ENCODE measurements at places on chromosomes 2 and 18.

- DNase-seq, result no peak
These were observed 307.0 kb upstream of the CWC22 start for GRCh38 chr2:180314086-180314485.

GRCh38 chr2:120898496-120898895 is 162.8 kb downstream of the GLI2 start:
- DNase-seq, result no peak

DNA sequence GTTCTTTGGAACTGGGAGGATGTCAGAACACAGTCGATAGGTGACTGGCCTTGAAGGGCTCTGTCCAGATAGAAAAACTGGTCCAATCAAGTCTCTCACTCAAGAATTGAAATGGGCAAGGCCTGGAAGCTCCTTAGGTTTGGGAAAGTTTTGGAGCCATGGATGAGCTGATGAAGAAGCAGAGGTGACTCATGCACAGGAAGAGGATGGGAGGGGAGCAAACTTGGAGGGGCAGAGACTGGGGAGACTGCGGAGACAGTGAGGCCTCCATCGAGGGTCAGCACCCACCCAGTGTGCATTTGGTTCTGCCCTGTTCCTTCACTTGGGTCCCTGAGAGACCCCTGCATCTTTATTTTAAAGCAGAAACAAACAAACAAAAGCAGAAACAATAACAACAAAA is 41.1 kb downstream of the SOWAHC start:
- DNase-seq, result no peak

DNA sequence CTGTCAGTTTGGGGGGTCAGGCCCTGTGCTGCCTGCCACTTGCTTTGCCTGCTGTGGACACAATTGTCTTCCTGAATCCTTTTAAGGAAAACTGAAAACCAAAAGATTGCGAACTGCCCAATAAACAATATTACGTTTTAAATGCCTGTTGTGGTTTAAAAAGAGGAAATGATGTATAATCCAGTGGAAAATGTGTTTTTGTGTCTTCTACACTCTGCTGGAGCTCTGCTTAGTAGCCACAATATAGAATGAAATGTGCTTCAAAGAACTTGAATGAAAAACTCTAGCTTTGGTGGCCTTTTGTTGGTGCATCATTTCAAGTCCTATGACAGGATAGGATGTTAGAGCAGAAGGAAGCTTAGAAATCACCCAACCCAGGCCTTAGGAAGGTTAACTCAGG is 23.2 kb upstream of the CABYR start:
- no peak for DNase-seq

- DNase-seq, result no peak
These were observed 426.3 kb upstream of the ZEB2 start for GRCh38 chr2:144946263-144946662.

DNA sequence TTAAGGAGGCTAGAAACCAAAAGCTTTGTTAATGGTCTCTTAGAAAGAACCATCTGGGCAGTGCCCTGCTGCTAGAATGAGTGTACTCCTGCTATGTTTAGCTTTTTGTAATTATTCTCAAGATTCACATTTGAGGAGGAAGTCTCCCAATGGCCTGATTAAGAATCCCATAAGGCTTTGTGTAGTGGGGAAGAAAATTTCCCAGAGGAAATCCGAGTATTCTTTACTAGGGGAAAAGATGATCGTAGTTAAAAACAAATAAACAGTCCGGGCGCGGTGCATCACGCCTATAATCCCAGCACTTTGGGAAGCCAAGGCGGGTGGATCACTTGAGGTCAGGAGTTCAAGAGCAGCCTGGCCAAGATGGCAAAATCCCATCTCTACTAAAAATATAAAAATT is 117.9 kb downstream of the PTRHD1 start:
- no peak for DNase-seq

DNA sequence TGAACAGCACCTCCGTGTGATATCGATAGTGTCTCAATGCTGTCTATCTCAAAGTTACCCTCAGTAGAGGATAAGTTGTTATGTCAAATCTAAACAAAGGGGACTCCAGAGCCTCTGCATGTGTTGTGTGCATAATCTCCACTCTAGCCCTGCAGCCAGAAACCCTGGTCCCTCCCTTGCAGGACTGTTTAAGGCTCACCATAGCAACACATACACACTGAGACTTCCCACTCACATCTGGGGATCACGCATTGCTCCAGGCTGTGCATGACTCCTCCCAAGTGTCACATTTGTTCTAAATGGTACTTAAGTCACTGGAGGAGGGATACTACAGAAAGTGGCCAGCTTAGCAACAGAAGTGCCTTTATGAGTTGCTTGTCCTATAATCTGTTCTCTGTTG is 258.6 kb upstream of the CRIM1 start:
- DNase-seq, result no peak

GRCh38 chr18:79782566-79783308 is 15.0 kb upstream of the KCNG2 start:
- DNase-seq, result no peak

GRCh38 chr2:237863689-237864443 is 4.4 kb downstream of the RAMP1 start:
- DNase-seq, result no peak

DNA sequence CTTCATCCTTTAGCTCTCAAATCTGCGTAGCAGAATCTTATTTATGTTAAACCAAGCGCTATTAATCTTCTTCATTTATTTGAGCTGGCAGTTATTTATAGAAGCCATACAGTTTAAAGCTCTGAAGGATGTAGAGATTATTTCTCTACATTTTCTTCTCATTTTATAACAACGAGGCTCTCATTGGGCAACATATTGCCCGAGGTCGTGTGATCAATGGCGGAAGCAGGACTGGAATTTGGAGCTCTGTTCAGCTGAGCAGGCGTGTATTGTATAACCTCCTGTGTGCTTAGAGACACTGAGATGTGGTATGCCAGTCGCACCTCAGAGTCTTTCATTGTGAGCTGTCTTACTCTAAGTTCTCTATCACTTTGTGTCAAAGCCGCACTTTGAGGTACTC is 17.5 kb upstream of the DRC1 start:
- no peak for DNase-seq

GRCh38 chr2:39094717-39095363 is 26.0 kb downstream of the SOS1 start:
- no peak for DNase-seq

Data from activated naive CD4-positive, alpha-beta T cell (primary cell).